Endothelial cell (in vitro differentiated cells): ENCODE measurements at places on chromosomes 4 and X.

- DNase-seq: no peak
These were observed 1236.5 kb downstream of the FSTL5 start for GRCh38 chr4:160927311-160927710.

GRCh38 chr4:125750828-125751466 is 436.2 kb downstream of the FAT4 start:
- DNase-seq: peak; percentile 47

GRCh38 chr4:164716901-164717300 is 37.0 kb upstream of the SMIM31 start:
- DNase-seq: no peak

DNA sequence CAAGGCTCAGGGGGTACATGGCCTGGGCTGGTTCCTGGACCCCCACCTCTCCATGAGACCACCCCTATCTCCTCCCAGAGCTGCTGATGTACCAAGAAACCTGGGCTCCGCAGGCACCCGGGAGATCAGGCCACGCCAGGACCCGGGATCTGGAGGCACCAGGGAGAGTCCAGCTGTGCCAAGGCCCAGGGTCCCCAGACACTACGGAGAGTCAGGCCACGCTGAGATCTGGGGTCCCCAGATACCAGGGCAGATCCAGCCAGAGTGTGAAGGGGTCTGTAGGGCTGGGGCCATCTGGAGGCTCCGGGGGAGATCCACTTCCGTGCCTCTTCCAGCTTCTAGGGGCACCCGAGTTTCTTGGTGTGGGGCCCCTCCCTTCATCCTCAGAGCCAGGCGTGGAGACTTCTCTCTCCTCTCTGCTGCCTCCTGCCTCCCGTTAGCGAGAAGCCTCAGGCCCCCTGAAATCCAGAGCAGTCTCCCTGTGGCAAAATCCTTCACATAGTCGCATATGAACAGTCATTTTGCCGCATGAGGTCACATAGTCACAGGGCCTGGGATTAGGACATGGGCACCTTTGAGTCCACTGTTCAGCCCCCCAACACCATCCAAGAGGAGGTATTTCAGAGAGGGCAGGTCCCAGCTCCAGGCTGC is 9.7 kb downstream of the ABLIM2 start:
- no peak for DNase-seq

- DNase-seq: no peak
These were observed 173.9 kb upstream of the FTHL17 start for GRCh38 chrX:31245714-31246113.

DNA sequence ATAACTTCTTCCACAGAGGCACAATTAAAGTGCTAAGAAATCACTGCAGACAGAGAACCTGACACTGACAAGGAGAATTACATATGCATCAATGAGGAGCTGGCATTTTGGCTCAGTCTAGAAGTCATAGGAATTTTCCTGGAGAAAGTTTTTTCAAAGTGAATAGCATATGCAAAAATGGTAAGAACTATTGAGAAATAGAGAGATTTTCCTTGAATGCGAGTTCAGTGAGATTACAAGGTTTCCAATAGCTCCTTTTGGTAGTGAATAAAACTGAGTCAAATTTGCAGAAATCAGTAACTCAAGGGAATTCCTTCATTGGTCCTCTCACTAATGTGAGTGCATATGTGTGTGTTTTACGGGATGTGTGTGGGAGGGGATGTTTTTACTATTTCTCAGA is 557.5 kb downstream of the PPARGC1A start:
- DNase-seq: no peak

DNA sequence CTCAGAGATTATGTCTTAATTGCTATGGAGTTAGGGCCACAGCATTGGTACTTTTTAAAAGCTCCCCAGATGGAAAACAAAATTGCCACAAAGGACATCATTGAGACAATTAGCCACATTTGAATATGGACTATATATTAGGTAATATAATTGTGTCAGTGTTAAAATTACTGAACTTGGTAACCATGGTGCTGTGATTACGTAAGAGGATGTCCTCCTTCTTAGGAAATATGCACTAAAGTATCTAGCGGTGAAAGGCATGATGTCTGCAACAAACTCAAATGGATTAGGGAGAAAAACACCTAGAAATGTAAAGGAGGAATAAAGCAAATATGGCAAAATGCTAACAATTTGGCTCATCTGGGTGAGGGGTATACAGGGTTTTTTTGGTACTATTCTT is 89.9 kb upstream of the PAK3 start:
- no peak for DNase-seq

GRCh38 chrX:9526965-9527364 is 62.1 kb downstream of the TBL1X start:
- no peak for DNase-seq

GRCh38 chrX:107625739-107626138 is 2.6 kb upstream of the PRPS1 start:
- no peak for DNase-seq

DNA sequence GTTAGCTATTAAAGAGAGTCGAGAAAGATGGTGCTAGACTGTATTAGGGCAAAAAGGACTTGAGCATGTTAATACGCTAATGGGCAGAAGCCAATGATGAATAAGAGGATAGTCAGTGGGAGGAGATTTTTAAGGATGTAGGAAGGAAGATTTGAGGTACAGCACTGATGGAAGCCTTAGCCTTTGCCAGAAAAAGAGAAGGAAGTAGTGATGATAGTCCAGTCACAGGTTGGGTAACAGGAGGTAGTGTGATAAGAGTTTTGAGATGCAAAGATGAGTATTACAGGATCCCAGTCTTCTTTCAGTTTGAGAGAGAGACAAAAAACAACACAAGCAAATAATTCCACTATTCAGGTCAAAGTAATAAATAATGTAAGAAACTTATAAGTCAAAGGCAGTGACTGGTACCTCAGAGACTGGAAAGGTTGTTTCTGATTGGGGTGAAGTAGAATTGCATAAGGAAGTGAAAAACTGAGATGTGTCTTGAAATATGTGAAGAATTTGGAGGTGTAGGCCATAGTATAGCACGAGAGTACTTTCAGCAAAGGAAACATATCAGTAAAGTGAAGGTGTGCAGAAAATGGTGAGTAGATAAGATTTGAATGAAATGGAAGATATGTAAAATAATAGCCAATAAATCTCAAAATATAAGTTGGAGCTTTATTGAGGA is 22.1 kb upstream of the NDNF start:
- DNase-seq: no peak

DNA sequence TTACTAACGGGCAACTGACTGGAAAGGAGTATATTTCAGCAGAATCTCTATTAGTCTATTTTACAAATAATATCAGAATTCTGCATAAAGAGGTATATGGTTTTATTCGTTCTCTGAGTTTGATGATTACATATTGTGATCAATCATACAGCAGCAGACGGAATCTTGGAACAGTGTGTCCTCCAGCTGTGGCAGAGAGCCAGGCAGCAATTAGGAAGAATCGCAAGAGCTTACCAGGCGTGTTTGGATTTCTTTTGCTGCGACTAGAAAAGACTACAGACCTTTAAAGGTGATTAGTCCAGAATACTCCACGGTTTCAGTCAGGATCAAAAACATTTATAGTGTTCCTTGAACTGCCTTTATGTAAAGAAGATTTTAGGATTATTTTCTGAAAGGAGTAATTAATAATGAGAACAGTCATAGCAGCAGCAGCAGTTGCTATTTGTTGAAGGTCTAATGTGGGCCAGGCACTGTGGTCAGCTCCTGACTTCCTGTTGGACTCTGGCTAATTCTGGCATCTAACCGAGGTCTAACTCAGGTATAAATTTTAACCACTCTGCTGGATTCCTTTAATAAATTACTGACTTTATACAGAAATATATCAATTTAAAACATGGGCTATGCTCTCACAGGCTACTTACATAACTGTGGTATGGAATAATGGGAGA is 225.3 kb upstream of the CXorf66 start:
- DNase-seq: no peak

GRCh38 chr4:93312299-93312698 is 516.3 kb upstream of the ATOH1 start:
- DNase-seq: no peak

DNA sequence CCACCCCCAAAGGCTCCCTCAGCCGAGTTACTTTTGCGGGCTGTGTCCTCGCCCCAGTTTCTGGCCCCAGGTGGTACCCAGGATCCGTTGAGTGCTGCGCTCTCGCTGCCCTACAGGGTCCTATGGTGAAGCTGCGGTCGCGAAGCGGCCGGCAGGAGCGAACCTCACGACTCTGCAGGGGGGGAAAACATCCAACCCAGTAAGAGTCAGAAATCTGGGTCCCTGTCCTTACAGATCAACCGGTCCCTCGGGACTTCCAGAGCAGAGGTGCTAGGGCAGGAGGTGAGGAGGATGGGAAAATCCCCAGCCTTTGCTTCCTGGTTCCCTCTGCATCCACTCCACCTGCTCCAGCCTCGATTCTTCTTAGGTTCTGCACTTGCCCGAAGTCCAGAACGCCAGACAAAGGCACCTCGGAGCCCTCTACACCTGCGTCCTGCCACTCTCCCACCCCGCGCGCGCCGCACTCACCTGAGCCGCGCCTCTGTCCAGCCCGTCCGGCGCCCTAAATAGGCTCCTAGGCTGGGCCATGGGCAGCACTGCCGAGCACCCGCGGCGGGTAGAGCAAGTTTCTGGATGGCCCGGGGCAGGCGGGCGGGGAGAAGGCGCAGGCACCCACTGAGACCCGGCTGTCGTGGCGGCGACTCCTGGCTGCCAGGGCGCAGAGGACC is at the start of gene HS3ST1:
HS3ST1 (minus strand) TSS at position 664 of the 668 bp plus-strand sequence. CDS start 28,889 bp downstream, outside the sequence.
- peak; percentile 16 for DNase-seq

GRCh38 chr4:48683784-48684666 is 96.1 kb downstream of the FRYL start:
- DNase-seq: no peak

DNA sequence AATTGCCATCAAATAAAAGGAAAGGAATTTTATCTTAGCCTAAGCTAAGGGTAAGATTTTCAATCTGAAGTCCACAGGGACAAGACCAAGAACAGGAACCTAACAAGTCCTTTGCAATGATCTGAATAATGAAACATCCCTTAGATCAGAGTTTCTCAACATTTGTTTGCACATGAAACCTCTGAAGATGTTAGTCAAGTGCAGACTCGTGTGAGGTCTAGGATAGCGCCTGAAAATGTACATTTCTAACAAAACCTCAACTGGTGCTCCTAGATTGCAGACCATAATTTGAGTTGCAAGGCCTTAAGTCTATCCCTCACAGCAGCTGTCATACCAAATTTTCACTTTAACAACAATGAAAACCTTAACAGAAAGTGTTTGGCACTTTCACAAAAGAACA is 337.6 kb downstream of the DMD start:
- no peak for DNase-seq

GRCh38 chrX:82748906-82749505 is 759.1 kb upstream of the POU3F4 start:
- no peak for DNase-seq

DNA sequence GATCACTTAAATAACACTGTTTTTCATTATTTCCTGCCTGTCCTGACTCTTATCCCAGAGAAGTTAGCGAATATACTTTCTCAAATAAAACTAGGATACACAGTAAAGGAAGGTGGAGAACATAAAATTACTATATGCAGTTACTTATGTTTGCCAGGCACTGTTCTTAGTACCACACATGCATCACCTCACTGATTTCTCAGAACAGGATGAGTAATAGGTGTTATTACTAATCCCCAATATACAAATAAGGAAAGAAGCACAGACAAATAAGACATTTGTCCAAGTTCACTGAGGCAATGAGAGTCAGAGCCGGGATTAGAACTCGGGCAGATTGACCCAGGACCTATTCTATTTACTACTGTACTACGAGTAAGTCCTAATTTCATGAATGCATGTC is 91.7 kb downstream of the CORIN start:
- DNase-seq: no peak

DNA sequence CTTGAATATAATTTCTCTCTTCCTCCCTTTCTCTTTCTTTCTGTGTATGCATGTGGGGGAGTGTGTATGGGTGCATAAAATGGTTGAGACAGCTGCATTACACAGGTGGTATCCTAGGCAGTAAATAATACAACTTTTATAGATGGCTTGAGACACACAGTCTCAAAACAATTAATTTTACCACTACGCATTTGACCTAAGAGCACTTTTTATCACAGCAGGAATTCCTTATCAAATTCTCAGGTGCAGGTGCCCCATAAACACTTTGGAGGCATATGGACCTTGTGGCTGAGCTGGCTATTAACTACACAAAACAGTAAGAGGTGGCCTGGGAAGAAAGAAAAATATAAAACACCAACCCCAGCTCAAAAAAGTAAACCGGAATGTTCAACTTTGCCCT is 91.3 kb downstream of the RASGEF1B start:
- no peak for DNase-seq

DNA sequence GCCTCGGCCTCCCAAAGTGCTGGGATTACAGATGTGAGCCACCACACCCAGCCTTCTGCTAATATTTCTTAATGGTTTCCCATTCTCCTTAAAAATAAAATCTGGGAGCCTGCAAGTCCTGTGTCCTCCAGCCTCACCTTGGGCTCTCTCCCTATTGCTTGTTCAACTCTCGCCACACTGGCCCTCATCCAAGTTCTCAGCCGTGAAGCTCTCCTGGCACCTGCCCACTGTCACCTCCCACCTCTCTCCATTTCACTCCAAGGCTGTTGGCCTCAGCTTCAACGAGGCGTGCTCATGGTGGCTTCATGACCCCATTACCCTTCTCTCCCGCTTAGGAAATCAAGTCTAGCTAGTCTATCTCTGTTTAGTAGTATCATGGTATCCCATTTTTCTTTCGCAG is 9.5 kb upstream of the ETNPPL start:
- DNase-seq: no peak

GRCh38 chr4:75696581-75696980 is 23.4 kb upstream of the G3BP2 start:
- DNase-seq: no peak

- no peak for DNase-seq
These were observed 6.3 kb downstream of the IL15 start for GRCh38 chr4:141642711-141643110.

GRCh38 chrX:24777660-24778059 is 83.9 kb downstream of the POLA1 start:
- DNase-seq: no peak

- no peak for DNase-seq
These were observed 239.3 kb downstream of the CRLF2 start for GRCh38 chrX:973010-973632.

- no peak for DNase-seq
These were observed 134.7 kb downstream of the SHROOM3 start for GRCh38 chr4:76569706-76570105.

DNA sequence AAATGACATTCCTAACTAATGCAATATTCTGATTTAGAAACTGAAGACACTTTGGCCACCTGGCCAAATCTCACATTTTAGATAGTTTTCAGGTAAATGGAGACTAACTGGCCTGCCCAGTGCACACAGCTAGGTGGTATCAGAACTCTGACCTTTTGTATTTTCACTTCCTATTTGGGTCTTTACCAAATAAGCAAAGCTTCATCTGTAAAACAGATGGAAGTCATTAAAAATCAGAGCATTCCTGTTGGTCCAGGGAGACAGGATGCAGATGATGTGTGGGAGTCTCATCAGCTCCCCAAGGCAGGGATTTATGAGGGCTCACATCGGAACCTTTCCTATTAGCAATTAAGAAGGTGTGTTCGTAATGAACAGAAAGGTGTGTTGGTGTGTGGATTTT is 57.7 kb downstream of the ARHGAP10 start:
- no peak for DNase-seq
